HEK293T (cell line): ENCODE measurements at places on chromosomes 7 and 10.

GRCh38 chr10:79944428-79945395 is 4.2 kb downstream of the SFTPD start:
- no peak for DNase-seq

DNA sequence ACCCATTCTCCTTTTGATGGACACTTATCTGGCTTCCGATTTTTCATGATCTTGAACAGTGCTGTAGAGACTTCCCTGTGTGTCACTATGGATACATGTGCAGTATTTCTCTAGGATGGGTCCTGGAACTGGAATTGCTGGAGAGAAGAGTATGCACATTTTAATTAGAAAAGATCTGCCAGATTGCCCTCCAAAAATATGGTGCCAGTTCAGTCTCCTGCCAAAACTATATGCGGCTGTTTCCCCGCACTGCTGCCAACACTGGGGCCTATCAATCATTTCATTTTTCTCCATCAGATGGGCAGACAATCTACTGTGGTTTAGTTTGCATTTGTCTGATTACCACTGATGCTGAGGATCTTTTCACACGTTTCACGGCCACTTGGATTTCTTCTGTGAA is 105.0 kb downstream of the SH2D4B start:
- no peak for DNase-seq

DNA sequence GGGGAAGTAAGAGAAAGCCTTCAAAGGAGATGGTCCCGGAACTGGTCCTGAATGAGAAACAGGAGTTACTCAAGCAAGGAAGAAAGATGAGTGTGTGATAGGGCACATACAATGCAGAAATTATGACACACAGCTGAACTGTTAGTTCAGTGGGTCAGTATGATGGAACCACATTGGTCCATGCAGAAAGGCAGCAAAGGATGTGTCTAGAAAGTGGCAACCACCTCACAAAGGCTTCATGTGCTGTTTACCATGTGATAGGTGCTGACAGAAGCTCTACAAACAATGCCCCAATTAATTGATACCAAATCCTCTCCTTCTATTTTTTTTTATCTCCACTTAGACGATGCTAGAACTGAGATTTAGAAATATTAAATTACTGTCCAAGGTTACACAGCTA is 258.3 kb downstream of the RELN start:
- no peak for DNase-seq

DNA sequence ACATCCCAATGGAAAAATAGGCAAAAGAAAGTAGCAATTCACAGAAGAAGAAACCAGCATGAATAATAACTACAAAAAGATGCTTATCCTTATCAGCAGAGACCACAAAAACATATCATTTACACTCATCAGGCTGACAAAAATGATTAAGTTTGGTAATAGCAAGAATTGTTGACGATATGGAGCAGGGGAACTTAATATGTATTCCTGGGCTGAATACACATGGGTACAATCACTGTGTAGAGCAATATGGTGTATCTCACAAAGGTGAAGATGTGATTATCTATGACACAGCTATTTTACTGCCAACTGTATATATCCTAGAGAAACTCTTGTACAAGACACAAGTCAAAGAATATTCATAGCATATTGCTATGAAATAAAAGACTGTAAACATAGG is 141.8 kb upstream of the NOBOX start:
- no peak for DNase-seq

- DNase-seq, result no peak
Measured at GRCh38 chr7:108653526-108653925, 83.9 kb downstream of the DNAJB9 start.

DNA sequence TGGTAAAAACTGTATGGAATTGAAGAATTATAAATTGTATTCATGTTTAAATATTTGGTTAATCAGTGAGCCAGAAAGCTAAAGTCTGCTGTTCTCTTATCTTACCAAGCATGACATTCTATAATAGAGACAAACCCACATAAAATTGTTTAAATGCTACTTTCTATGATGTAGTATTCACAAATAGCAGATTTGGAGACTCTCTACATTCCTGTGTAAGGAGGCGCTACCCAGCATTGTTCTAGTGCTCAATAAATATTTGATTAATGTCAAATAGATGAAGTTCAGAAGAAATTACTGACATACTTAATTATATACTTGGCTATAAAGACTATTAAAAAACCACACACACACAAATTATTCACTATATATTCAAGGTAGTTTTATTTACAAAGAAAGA is 49.8 kb downstream of the DOCK4 start:
- no peak for DNase-seq

GRCh38 chr10:94859086-94859485 is 79.4 kb upstream of the CYP2C9 start:
- no peak for DNase-seq

DNA sequence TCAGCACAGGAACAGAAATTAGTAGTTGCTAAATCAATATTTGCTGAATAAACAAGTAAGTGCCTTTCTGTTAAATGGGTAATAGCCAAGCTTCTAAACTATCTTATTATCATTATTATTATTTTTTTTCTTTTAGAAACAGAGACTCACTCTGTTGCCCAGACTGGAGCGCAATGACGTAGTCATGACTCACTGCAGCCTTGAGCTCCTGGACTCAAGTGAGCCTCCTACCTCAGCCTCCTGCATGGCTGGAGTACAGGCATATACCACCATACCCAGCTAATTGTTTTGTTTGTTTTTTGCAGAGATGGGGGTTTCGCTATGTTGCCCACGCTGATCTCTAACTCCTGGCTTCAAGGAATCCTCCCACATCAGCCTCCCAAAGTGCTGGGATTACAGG is 12.3 kb upstream of the ELN start:
- DNase-seq, result no peak

GRCh38 chr10:119395280-119396007 is 147.1 kb downstream of the RGS10 start:
- no peak for DNase-seq

- no peak for DNase-seq
Measured at GRCh38 chr10:90437452-90437851, 420.4 kb downstream of the HTR7 start.

GRCh38 chr7:70132226-70132851 is 534.1 kb downstream of the AUTS2 start:
- DNase-seq, result no peak

GRCh38 chr7:11591055-11591633 is 240.9 kb downstream of the THSD7A start:
- no peak for DNase-seq

DNA sequence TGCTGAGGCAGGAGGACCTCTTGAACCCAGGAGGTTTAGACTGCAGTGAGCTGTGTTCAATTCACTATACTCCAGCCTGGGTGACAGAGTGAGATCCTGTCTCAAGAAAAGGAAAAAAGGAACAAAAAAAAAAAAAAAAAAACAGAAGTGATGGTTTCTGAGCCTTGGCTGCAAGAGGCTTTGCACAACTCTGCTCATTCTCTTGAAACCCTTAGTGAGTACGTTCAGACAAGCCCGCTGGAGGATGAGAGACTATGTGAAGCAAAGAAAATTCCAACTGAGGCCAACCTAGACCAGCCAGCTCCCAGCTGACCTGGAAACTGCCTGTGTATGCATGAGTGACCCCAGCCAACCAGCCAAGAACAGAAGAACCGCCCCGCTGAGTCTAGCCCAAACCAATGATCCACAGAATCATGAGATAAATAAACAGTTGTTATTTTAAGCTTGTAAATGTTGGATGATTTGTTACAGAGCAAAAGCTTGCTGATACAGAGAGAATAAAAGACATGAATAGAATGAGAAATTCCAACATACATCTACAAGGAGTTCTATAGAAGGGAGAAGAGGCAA is 50.6 kb upstream of the FZD9 start:
- DNase-seq, result no peak

DNA sequence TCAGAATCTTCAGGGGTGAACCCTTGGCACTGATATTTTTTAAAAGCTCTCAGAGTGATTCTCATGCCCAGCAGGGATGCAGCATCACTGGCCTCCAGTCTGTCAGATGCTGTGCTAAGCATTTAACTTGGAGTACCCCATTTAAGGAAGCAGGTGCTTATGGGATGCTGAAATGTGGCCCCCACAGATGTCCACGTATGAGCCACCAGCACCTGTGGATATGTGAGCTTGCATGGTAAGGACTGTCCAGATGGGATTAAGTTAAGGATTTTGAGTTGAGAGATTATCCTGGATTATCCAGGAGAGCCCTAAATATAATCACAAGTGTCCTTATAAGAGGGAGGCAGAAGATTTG is 17.7 kb downstream of the CHST3 start:
- no peak for DNase-seq

DNA sequence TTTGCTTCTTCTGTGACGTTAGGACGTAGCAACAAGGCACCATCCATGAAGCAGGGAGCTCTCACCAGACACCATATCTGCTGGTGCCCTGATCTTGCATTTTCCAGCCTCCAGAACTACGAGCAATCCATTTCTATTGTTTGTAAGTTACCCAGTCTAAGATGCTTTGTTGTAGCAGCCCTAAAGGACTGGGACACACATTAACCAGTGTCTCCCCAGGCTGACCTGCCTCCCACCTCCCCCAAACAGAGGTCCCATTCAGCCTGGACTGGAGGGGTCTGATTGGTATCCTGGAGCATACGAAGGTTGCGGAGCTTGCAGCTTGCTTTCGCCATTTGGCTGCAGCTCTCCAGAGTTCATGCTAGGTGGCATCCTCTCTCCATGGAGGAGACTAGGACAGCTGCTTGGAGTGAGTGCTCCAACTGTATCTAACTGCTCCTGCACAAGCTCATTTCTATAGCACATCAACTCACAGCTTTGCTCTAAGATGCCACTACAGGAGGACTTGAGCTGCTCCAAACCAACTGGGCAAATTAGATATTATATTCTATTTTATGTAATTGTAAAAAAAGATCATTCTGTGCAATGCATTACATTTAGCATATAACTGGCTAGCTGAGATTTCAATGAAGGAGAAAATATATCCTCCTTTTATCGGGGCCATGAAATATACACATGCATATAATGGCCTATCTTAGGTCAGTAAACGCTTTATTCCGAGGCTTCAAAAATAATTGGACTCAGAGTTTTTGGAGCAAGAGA is 8.0 kb upstream of the GRK5 start:
- DNase-seq, result peak; percentile 84

DNA sequence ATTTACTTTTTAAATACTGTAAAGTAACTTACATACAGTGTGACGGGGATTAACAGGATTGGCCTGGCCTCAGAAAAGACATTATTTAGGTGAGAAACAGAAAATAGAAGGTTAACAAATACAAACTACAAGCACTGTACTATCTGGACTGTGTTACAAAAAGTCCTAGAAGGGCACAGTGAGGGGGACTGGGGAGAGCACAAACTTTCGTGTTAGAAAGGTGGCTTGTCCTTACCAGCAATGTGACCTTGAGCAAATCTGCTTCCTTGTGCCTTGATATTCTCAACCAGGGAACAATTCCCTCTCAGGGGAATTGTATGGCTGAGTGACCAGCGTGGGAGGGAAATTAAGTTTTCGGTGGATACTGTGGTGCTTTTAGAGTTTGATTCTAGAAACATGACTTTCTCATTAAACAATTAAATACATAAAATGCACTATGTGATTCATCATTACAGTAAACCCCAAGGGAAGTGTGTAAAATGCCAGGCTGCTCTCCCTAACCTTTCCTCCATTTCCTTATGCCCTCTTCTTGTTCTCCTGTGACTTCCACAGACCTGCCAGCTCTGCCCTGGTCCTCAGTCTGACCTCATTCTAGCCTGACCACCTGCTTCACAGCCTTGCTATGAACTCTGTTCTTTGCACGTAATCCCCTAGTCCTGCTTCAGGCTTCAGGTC is 57.7 kb downstream of the OSBPL3 start:
- DNase-seq, result no peak

GRCh38 chr7:40232242-40232893 is 97.6 kb downstream of the SUGCT start:
- DNase-seq, result peak; percentile 32

GRCh38 chr10:118141471-118141870 is 94.7 kb upstream of the RAB11FIP2 start:
- no peak for DNase-seq

DNA sequence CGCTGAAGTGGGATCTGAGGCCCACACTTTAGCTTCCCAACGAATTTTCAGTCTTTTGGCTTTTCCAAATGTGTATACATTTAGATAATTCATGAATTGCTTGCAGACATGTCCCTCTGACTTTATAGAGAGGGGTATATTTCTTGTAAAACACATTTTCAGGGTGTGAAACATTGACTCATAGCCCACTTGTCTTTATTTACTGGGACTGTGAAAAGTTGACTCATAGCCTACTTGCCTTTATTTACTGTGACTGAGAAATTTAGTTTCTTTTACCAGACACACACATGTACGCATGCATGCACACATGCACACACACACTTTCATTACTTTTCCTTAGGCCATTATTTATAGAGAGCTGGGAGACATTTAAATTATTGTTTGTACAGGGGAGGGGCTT is 79.1 kb downstream of the VTI1A start:
- no peak for DNase-seq

GRCh38 chr7:141072548-141073172 is 1.2 kb upstream of the TMEM178B start:
- peak; percentile 76 for DNase-seq

- no peak for DNase-seq
Measured at GRCh38 chr7:66170309-66171231, 34.6 kb upstream of the TPST1 start.

GRCh38 chr7:137388916-137389315 is 45.4 kb upstream of the PTN start:
- no peak for DNase-seq

DNA sequence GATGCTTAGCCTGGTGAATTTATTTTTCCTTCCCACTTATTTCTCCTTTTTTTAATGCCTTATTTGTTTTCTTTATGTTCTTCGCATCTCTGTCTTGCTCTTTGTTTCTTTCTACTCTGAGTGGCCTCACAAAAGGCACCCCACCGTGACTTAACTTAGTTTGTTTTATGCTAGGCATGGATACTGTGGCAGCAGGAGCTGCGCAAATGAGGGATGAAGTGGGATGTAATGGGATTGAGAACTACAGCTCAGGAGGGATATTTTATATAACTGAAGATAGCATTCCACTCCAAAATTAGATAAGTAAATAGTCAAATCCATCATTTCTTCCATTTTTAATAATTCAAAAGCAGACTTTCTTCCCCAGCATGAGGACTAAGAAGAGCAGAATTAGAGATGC is 1.7 kb upstream of the CACNA2D1 start:
- no peak for DNase-seq

DNA sequence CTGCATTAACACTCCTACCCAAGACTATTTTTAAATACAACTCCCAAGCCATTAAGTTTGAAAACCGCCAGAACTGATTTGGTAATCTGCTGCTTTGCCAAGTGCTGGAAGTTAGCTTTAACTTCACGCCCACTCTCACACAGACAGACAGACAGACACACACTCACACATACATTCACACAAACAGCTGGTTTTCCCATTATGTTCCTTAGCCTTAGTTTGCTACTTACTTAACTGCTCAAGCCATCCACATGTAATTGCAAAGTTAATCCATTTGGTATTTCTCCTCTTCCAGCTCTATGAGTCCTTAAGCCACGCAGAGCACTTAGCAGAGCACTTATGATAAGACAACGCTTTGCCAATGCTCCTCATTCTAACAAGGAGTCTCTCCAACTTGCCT is 8.3 kb downstream of the COBL start:
- DNase-seq, result no peak

- DNase-seq, result no peak
Measured at GRCh38 chr10:114499630-114500190, 95.4 kb upstream of the AFAP1L2 start.
